ENCODE measurements at places on chromosomes 4 and X.
A peak's percentile ranks its signal among the peaks of the same experiment; 100 is the strongest.

- peak; percentile 0 for DNase-seq
Observed at GRCh38 chrX:120604361-120604782, 471 bp downstream of the MCTS1 start.

GRCh38 chrX:139126493-139126892, 404.0 kb upstream of the F9 start:
- no peak for DNase-seq

DNA sequence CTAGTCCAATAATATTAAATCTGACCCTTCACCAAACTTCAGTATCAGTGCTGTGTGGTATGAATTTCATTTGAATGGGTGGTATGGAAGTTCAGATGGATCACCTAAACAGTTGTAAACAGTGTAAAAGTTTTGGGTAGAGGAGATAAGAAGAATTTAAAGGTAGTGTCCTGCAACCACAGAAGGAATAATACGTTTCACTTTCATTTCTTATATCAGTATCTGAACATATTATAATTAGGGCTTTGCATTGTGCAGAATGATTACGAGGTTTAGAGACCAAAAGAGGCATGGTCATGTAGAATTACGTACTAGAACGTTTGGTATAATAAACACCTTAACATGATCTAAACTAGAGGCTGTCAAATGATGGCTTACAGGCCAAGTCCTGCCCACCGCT, 116.1 kb downstream of the PDLIM5 start:
- no peak for DNase-seq

DNA sequence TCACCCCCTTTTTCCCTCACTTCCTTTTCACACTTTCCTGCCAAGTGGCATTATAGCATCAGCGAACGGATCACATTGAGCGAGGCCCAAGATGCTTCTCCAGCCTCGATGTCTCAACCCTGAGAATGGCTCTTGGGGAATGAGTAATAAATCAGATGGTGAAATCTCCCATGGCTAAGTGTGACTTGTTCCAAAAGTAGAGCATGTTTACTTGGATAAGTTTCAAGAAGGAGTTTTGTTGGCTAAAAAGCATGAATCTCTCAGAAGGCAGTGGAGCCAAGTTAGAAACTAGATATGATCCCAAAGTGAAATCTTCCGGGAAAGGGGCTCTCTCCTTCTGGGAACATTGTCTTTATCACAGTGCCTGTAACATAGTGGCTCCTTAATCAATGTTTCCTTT, 316.3 kb downstream of the CAMK2D start:
- DNase-seq, result no peak

GRCh38 chrX:13498238-13498637, 71.2 kb upstream of the EGFL6 start:
- no peak for DNase-seq

DNA sequence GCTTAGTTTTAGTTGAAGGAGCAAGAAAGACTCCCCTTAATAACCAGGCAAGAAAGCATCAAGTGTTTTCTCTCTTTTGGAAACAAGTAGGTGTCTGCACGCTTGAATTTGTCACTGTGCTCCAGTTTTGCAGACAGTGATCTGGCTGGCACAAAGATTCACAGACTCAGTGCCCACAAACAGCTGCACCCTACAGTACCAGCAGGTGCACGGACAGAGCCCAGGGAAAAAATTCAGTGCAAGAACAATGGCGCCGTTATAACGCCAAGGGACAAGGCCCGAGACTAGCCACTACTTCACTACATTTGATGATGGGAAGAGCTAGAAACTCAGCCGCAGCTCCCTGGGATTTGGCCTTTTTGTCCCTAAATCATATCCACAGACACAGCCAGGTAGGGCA, 56.0 kb downstream of the ZNF827 start:
- DNase-seq, result no peak

DNA sequence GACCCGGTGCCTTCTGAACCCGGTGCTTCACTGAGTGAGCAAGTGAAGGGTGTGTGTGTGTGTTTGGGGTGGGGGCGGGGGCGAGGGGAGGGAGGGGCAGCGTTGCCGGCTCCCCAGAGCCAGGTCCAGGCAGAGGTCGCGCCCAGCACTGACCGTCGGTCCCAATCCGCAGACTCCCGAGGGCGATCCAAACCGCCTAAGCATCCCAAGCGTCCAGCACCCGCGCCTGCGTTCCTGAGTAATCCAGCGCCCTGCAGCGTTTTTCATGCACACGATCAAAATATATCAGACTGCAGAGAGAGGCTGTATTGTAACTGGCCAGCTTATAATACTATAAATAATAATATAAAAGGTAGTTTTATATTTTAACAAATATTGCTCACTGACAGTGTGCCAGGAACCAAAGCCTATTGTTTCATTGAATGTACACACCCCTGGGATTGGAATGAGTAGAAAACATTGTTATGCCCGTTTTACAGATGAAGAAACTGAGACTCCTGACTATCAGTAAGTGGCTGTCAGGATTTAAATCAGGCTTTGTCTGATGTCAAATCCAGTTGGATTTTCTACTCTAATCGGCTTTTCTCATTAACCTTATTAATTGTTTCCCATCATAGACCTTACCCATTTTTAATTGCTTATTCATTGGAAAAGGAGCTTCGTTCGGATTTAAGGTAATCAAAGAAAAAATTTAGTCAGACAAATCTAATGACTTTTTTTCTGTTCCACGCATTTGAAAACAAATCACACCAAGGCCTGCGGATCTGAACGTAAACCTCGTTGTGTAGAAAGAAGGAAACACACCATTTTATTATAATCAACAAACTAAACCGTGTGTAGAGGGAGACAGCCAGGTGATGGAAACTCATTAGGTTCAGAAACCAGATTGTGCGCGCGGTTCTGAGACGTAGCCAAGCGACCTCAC, 4.0 kb upstream of the NKX3-2 start:
- no peak for DNase-seq

DNA sequence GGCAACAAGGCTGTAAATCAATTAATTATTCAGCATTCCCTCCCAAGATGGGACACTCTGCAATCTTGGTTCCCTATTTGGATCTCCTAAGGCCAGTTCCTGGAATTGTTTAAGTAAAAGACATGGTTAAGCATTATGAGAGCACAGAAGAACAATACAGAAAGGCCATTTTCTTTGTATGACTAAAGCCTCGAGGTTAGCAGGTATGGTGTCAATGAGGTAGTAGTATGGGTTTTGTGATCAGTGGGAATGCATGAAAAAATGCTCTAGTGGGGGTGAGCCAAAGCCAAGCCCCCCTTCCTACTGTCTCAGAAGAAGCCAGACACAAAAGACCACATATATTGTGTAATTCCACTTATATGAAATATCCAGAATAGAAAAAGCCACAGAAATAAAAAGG, 61.7 kb upstream of the S100G start:
- no peak for DNase-seq

- DNase-seq, result no peak
Observed at GRCh38 chr4:70449220-70449619, 22.8 kb upstream of the MUC7 start.

DNA sequence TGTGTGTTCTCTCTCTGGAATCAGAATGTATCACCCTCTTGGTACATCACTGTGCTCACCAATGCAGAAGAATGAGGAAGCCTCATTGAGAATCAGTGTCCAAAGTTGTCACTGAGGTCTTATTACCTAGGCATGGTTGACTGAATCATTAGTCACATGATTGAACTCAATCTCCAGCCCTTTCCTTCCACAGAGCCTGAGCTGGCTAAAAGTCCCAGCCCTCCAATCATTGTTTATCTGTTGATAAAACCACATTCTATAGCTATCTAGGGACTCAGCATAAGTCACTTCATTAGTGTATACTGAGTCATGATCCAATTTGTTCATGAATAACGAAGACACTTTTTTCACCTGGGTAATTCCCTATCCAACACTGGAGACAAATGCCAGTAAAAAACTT, 396.8 kb downstream of the TRAM1L1 start:
- no peak for DNase-seq

DNA sequence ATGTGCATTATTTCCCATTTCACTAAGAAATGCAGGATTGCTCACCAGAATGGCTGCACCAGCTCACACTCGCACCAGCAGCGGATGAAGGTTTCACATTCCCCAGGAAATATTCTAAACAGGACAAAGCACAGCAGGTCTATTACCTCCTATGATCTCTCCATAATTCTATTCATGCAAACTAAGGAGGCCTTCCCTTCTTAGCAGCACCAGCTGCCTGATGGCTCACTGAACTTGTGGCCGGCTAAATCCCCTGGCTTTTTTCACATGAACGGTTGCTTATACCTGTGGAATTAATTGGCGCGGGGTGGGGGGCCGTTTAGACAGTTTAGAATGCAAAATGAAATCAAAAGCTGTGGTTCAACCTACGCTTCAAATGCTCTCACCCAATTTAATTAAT, 73.5 kb upstream of the SRD5A3 start:
- DNase-seq, result no peak

DNA sequence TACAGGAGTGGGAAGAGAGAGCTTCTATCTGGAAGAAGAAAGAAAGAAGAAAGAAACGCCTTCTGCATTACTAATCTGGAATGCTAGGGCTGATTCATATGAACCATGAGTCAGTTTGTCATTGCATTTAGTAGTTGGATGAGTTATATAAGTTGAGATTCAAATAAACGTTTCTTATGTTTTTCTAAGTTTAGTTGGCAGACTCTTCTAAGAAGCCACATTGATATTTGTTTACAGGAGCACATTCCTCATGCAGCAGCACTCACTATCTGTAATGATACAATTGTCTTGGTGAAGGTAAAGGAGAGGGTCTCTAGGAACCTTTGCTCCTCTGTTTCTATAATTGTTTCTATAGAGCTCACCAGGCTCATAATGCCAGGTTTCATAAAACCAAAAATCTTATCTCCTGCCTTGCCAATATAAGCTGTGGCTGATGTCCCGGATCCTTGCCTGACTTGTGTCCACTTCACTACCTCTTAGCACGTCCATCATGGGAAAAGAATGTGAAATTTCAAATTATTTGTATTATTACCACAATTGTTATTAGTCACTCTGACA, 39.5 kb downstream of the HOPX start:
- no peak for DNase-seq
